ENCODE measurements at places on chromosomes 16 and 17.

DNA sequence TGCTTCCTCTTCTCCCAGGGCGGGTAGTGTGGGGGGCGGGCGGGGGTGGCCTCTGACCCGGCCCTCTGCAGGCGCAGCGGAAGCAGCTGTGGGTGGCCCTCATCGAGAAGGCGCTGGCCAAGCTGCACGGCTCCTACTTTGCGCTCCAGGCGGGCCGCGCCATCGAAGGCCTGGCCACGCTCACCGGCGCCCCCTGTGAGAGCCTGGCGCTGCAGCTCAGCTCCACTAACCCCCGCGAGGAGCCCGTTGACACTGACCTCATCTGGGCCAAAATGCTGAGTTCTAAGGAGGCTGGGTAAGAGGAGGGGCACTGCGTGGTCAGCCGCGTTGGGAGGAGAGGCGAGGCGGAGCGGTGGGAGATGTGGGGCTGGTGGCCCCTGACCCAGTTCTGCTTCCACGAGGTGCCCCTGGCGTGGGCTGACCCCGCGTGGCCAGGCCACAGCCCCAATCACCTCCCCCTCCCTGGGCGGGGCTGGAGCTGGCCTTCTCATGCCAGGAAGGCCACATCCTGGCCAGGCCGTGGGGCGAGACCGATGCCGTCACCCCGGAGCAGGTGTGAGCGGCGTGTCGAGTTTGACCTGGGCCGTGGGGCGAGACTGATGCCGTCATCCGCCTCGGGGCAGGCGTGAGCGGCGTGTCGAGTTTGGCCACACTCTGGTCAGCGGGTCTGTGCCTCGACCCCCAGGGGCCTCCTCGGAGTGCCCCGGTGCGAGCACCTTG lies 10.5 kb upstream of the PRR35 start:
- no peak for DNase-seq

GRCh38 chr17:66837885-66838665 lies 3.2 kb downstream of the CACNG5 start:
- DNase-seq, result no peak

DNA sequence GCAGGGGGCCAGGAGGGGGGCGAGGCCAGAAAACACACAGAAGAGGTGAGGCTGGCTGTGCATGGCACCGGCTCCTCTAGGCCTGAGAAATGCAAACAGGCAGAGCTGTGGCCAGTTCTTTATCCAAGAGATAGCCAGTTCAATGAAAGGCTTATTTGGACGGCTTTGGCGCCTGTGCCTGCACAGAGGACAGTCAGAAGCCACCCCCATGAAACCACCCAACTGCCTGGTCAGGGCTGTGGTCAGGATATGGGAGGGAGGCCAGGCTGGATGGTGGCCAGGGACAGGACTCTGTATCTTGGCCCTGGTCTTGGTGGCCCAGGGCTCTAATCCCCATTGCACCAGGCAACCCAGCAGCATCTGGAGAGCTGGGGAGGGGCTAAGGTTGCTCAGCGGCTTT lies 24.5 kb upstream of the GPRC5C start:
- no peak for DNase-seq

DNA sequence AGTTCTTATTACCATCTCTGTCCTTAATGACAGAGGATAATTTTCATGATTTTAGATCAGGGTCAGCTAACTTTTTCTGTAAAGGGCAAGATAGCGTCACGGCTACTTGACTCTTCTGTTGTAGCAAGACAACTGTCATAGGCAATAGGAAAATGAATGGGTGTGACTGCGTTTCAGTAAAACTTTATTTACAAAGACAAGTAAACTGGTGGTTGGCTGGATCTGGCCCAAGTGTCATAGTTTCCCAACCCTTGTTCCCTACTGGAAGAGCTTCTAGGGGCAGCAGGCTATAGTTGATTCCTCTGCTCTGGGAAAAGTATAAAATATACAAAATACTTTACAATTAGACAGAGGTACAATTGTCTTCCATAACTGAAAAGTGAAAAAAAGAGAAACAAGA lies 50.6 kb upstream of the VPS4A start:
- DNase-seq, result peak; percentile 72

DNA sequence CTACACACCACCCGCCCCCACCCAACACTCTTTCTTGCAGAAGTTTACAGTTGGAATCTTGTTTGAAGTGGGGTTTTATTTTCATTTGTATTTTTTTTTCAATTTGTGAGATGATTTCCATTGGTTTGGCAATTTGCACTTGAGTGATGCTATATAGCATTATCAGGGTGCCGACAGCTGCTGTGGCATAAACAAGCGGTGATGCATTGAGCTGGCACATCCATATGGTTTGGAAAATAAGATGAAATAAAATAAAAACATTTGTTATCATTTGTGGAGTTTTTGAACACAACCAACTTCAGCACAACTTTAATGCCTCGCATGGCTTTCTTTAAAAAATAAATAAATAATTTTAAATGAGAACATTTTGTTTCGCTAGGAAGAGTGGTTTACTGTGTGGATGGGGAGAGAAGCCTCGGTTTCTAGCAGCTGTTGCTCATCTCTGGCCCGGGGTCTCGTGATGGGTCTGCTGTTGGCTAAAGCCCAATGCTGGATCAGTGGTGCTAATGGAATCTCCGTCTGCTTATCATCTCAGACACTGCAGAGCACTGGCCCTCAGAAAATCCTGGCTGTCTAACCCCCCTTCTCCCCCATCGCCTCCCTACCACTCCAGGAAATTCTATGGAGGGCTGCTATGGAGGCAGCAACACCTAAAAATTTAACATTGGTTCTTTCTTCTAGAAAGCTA lies 192.3 kb upstream of the MAF start:
- no peak for DNase-seq

- DNase-seq, result no peak
Observed at GRCh38 chr17:79338152-79338551, 263.5 kb downstream of the ENGASE start.

GRCh38 chr17:54992797-54993639 lies 24.5 kb downstream of the STXBP4 start:
- DNase-seq, result no peak

DNA sequence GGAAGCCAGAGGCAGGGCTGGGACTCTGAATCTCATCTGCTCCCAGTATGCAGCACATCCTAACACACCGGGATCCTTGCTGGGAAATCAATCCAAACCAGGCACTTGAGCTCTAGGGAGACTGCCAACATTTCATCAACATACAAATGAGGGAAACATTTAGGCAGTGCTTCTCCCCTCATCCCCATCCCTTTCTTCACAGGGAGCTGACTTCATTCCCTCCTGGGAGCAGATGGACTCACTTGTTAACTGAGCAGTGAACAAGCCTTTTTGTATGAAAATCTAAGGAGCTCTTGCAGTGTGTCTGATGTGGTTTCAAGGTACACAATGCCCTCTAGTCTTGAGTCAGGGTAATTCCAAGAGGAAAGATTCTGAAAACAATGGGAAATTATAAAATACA lies 96.3 kb downstream of the TMEM114 start:
- DNase-seq, result no peak

DNA sequence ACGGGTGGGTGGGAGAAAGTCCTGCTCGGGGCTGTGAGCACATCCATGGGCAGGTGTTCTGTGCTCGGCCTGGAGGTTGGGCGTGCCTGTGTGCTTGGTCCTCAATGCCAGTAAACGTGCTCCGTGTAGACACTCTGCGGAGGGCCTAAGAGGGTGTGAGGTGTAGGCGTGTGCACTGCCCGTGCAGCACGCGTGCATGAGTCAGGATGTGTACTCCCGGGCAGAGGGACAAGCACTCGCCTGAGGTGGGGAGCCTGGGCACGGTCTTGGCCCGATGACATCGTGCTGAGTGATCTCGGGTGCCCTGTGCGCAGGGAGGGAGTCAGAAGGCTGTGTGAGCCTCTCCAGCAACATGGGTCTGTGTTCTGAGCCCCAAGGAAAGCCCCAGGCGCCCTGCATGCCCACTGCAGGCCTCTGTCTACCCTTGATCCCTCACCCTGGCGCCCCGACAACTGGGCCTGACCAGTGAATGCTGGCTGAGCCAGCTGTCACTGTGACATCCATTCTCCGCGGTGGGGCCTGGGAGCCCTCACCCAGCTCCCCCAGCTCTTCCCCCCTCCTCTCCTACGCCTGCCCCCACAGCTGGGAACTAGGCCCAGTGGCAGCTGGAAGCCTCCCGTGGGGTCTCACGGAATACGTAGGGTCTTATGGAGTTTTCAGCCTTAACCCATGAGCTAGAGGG lies 23.5 kb upstream of the NXPH3 start:
- no peak for DNase-seq

GRCh38 chr16:81624760-81625543 lies 154.1 kb upstream of the PLCG2 start:
- no peak for DNase-seq

- peak; percentile 42 for DNase-seq
Observed at GRCh38 chr16:87570938-87571867, 31.1 kb upstream of the JPH3 start.

GRCh38 chr16:27549464-27549745 lies 308 bp downstream of the GTF3C1 start:
- DNase-seq, result no peak

DNA sequence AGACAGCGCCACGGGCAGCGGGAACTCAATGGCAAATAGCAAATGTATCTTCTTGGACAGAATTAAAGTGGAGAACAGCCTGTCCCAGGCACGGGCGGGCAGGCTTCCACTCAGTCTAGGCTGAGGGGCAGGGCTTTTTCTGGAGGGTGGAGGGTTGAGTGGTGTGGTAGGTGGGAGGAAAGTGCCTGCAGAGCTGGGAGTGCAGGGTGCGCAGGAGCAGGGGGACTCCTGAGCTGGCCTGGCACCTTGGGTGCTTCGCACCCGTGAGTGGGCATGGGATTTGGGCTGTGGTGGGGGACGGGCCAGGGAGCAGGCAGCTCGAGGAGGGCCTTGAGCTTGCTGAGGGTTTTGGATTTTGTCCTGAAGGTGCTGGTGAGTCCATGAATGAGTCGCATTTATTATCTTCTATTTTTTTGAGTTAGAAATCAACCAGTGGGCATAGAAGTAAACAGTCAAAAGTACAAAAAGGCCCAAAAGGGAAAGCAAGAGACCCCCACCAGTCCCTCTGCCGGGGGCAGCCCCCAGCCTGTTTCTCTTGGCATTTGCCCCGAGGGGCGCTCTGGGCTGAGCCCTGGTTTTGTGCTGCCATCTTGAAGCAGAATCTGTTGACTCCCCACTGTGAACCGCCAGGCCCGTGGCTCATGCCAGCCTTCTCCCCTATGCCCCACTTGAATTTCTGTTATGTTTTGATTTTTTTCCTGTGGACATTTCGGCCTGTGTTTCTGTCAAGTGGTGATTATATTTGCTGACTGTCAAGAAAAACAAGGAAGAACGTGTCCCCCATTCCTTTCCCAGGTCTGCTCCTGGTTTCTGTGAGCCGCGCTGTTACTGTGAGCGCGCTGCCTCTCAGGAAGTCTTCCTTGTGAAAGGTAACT lies 8.2 kb downstream of the ADORA2B start:
- no peak for DNase-seq

DNA sequence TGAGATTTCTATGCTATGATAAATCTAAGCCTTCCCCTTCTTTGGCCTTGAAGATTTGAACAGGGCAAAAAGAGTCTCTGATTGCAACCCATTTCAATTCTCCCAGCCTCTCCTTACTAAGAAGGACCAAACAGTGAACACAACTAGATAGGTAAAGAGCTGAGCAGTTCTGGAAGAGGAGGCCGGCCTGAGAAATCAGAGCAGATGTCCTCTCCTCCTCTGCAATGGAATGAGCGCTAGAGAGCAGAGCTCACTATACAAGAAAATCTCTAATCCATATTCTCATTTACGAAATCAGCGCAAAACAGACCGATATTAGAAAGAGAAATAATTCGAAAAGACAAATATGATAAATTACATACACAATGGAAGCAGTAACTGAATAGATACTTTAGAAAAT lies 124.2 kb downstream of the CDK5R1 start:
- DNase-seq, result no peak

GRCh38 chr17:1834380-1835149 lies 4.8 kb downstream of the RPA1 start:
- no peak for DNase-seq

DNA sequence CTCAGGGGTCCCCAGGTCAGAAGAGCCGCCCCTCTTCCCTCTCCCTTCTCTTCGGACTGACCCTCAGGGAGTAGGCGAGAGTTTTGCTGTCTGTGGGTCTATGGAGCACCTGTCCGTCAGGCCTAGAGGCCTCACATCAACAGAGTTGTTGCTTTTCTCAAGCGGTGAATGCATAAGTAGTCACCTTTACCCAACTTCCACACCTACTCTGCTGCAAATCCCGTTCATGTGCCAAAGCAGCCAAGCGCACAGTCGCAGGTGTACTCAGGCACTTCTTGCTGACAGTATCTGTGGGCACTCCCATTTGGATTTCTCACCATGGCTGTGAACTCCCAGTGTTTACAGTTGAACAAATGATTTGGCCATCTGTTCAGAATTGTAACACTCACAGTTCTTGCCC lies 4.0 kb upstream of the FA2H start:
- no peak for DNase-seq

GRCh38 chr16:87416826-87417527 lies 24.8 kb downstream of the MAP1LC3B start:
- no peak for DNase-seq

- no peak for DNase-seq
Observed at GRCh38 chr16:75003931-75004330, 5.1 kb downstream of the ZNRF1 start.

- DNase-seq, result no peak
Observed at GRCh38 chr17:66281661-66282369, 20.6 kb upstream of the PRKCA start.

DNA sequence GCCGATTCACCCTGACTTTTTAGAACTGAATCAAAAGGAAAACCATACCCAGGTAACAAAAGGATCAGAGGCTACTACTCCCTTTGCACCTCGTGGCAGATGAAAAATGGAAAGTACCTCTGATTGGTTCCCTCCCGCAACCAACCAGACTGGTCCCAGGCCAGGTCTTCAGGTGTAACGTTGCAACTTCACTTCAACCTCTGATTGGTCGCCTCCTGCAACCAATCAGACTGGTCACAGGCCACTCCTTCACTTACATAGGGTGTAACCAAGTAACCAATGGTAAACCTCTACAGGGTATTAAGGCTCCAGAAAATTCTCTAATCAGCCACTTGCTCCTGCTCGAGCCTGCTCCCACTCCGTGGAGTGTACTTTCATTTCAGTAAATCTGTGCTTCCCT lies 89.4 kb downstream of the ADCY9 start:
- no peak for DNase-seq

DNA sequence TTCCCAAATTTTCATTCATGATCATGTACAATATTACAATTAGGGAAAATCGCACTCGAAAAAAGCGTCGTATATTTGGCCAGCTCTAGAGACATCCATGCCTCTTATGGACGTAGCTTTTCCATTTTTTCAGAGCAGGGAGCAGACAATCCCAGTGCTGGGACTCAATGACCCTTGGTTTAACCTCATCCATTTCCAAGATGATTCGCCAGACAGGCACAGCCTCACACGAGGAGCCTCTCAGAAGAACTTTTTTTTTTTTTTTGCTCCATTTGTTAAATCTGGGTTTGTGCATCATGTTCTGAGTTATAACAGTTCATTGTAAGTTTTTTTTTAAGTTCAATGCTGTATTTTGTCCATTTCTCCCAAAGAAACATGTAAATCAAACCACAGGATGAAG lies 92.1 kb downstream of the ZDHHC7 start:
- no peak for DNase-seq

GRCh38 chr16:19172098-19172780 lies 4.2 kb downstream of the SYT17 start:
- no peak for DNase-seq
